ENCODE measurements at places on chromosomes 1 and 21.

GRCh38 chr1:111110197-111110899 is 29.5 kb downstream of the DRAM2 start:
- peak; percentile 72 for DNase-seq

GRCh38 chr1:44808938-44809917 is 905 bp downstream of the BTBD19 start:
- no peak for DNase-seq

GRCh38 chr1:31208361-31208945 is 31.2 kb downstream of the NKAIN1 start:
- no peak for DNase-seq

DNA sequence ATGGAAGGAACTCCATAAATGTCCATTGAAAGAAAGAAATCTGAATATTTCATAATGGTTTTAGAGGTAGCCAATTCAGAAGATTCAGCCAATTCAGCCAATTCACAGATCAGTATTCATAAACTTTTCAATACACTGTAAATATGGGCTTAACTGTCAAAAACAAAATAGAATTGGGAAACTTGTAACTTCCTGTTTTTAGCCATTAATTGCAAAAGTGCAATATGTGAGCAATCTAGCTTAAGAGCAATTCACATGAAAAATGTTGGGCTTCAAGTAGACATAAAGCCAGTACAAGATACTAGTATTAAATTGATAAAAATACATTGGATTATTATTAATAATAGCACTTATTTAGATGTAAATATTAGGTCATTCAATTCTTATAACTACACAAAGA is 27.5 kb upstream of the PLPPR4 start:
- DNase-seq, result no peak

DNA sequence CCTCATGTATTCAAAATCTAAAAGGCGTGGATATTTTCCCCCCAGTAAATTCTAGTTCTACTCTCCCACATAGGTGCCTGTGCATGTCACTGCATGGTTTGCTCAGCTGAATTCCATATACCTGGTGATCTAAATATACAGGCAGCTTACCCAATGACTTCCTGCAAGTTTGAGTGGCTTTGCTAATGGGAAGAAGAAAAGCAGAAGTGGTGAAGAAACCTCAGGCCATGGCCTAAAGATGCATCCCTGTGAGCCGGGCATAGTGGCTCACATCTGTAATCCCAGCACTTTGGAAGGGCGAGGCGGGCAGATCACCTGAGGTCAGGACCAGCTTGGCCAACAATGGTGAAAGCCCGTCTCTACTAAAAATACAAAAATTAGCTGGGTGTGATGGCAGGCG is 11.5 kb downstream of the SLC44A3 start:
- no peak for DNase-seq

DNA sequence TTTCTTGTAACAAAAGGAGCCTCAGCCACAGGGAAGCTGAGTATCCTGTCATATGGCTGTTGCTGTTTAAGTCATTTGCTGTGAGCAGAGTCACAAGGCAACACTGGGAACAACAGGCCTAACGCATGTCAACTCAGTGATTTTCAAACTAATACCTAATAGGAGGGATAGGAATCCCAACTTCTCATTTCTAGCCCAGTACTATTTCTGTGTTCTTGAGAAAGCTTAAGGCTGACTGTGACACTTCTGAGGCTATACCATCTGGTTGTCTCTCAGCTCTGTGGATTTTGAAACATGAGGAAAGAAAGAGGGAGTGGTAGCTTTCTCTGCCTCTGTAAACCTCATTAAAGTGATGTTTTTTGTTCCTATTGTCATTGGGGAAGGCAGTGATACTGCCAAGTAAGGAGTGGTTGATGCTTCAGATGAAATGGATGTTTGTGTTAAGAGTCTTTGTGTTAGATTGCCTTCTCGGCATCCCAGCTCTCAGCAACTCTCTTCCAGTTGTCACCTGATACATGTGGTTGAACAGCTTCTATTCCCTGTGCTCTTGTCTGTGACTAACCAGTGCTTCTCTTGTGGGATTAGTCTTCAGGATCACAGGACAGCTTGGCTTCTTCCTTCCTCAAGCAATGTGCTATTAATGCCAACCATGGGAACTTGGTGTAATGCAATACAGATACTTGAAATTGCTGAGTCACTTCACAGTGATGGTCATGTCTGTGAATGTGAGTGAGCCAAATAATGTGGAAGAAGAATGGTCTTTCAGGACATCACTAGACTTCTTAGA is 166.8 kb upstream of the IVNS1ABP start:
- no peak for DNase-seq

DNA sequence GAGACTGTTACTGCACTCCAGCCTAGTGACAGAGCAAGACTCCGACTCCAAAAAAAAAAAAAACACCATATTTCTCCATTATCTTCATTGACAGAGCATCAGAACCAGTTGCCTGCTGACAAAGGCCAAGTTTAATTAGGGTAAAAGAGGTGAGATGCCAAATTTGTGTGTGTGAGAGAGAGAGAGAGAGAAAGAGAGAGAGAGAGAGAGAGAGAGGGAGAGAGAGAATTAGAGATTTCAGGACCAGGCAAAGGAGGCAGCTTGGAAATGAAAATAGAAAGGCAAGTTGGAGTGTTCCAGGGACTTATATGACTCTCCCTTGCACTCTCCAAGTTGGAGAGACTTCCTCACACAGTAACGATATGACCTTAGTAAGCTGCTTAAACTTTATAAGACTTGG is 24.3 kb upstream of the UAP1 start:
- no peak for DNase-seq

Data from pancreas (tissue), 10 donors.